ENCODE measurements at places on chromosomes 5 and 9. TPM values are rescaled to one million over a fixed set of nuclear protein-coding genes. Genes with fewer than 3 reads are reported as not detected.

DNA sequence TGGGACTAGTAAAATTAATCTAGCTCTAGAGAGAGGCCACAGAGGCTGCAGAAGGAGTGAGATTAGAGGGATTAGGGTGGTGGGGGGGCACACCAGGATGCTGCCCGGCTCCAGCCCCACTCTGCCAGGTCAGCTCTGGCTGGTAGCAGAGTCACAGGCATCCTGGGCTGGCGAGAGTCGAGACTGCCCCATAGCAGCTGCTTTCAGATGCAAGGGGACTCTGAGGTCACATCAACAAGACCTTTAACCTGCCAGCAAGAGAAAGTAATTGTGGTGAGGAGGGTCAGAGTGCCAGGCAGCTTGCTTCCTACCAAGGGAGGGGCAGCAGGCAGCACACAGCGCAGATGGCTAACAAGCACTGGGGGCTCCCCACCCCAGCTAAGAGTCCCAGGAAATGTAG lies 7.5 kb downstream of the EPB41L4B start:
- no peak for DNase-seq

GRCh38 chr5:172855597-172856292 lies 21.7 kb downstream of the ERGIC1 start:
- no peak for DNase-seq

- DNase-seq: no peak
Observed at GRCh38 chr5:120240706-120241105, 223.4 kb upstream of the PRR16 start.

DNA sequence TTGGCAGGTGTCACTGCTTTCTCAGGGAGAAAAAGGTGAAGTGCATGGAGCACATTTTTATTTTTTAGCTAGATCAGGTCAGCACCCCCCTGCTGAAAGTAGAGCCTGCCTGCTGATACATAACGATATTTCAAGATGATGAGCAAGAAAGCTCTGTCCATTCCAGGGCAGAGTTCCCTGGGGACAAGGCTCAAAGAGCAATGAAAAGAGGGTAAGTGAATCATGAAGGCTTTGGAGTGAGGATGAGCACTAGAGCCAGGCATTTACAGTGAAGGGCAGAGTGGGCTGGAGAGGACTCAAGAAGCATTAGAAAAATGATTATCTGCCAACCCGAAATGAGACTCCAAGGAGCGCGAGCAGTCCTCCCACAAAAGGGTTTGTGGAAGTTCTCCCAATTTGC lies 345.7 kb downstream of the TLE4 start:
- DNase-seq: no peak

The FBP2 gene
- not detected for total RNA-seq

The HNRNPH1 gene
- total RNA-seq: 840 TPM

The ADAMTS19 gene
- not detected for total RNA-seq

DNA sequence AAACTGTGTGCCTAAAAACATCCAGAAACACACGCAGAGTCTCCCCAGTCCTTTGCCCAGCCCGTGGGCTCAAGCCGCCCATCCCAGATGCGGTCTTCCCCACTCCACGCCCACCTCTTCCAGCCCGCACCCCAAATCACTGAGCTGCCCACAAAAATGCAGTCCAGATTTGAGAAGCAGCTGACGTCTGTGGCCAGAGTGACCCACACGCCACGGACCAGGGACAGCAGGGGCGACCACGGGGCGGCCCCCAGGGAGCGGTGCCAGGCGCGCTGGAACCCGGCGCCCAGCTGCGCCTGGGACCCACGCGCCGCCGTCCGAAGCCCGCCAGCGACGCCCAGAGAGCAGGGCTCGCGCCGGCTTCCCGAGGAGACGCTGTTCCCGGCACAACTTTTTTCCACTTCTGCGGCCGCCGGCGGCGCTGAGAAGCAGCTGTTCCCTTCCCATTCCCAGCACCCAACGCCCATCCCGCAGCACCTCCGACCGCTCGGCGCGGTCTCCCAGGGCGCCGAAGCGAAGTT lies 674 bp downstream of the LHFPL2 start:
- no peak for DNase-seq

- DNase-seq: no peak
Observed at GRCh38 chr5:57727591-57727990, 245.0 kb upstream of the ACTBL2 start.

DNA sequence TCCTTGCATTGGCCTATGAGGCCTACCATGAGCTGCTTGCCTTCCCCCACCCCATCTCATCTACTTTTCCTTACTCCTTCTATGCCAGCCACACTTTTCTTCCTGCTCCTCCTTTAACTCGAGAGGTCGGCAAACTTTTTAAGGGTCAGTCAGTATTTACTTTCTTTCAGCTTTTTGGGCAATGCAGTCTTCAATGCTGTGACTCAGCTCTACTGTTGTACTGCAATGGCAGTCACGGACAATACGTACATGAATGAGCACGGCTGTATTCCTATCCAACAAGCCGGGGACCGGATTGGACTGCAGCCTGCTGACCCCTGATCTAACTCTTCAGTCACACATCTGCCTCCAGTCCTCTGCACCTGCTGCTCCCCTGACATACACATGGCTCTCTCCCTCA lies 602 bp upstream of the ACTL7A start:
- DNase-seq: no peak

DNA sequence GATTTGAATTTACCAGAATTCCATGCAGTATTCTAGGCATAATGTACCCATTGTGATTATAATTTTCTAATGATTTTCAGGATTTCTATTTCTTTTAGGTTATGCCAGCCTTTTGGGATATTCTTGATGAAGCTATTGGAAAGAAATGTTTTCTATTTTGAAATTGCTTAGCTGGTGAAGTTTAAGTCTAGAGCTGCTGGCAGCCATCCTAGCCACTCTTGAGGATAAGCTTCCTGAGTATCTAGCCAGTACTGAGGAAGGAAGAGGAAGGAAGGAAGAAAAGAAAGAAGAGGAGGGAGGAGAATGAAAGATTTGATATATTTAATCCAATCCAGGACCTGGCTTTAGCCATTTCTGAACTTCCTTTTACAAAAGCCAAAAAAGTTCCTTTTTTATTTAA lies 142.1 kb upstream of the DAB2 start:
- DNase-seq: no peak

- DNase-seq: no peak
Observed at GRCh38 chr5:99054972-99055371, 126.2 kb upstream of the CHD1 start.

DNA sequence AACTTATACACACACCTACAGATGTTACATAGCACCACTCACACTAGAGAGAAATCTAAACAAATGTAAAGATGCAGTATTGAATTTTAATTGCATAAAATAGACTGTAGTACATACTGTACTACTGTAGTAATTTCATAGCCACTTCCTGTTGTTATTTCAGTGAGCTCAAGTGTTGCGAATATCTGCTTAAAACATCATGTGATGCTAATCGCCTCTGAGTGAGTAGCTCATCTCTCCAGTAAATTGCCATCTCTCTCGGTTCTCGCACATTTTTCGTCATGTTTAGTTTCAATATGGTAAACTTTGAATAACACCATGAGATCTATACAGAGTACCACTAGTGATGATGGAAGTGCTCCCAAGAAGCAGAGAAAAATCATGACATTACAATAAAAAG lies 22.0 kb upstream of the ARHGEF28 start:
- no peak for DNase-seq

DNA sequence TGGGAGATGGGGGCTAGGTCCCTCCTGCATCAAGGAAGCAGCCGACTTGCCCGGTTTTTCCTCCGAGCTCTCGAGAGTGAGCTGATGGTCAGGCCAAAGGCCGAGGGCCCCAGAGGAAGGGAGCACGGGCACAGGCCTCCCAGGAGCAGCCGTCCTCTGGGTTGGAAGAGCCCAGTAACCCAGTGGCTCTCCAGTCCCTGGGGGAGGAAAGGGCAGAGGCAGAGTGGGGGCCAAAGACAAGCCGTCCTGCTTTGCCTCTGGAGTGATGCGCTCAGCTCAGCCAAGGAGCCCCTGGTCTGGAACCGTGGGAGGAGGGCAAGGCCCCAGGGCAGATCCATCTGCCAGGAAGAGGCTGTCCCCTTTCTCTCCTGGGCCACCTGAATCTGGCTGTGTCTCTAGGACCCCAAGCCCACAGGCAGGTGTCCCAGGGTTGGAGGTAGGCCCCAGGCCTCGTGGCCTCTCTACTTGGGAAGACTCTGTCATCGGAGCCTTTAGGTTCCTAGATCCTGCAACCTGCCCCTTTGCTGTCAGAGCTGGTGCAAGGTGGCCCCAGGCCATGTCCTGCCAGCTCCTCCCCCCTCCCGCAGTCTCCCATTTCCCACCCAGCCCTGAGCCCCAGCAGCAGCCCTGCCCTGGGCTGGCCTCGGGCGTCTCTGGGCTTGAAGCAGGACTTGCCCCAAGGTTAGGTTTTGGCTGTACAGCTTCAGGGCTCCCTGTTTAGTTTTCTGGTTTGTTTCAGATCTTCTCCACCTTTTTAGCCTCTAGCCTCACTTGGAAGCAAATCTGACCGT lies 224.1 kb downstream of the CACNA1B start:
- DNase-seq: peak; percentile 51

The MARCHF11 gene
- not detected for total RNA-seq

GRCh38 chr9:133059623-133060022 lies 2.2 kb upstream of the CEL start:
- DNase-seq: no peak

The PDGFRB gene
- total RNA-seq: 66.8 TPM

GRCh38 chr9:136546697-136547501 lies 1.1 kb upstream of the NOTCH1 start:
- no peak for DNase-seq

GRCh38 chr5:110255194-110255593 lies 471.3 kb downstream of the TMEM232 start:
- DNase-seq: no peak

GRCh38 chr5:174491265-174491664 lies 233.1 kb upstream of the MSX2 start:
- no peak for DNase-seq

The CA9 gene
- not detected for total RNA-seq

GRCh38 chr5:95835682-95836385 lies 13.3 kb upstream of the GLRX start:
- peak; percentile 81 for DNase-seq

The BNC2 gene
- total RNA-seq: 0.52 TPM

- DNase-seq: no peak
Observed at GRCh38 chr9:76987594-76988200, 31.8 kb upstream of the FOXB2 start.

The IL5 gene
- total RNA-seq: not detected

DNA sequence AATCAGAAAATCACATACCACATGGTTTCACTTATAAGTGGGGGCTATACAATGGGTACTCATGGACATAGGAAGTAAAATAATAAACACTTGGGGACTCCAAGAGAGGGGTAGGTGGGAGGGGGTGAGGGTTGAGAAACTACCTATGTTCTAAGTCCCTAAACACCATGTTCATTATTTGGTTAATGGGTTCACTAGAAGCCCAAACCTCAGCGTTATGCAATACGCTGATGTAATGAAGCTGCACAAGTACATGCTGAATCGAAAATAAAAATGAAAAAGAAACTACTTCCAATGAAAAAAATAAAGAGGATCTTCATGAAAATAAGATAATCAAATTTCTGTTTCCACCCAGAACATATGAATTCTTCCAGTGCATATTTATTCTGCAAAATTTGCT lies 208.5 kb downstream of the TMEM161B start:
- DNase-seq: no peak

- DNase-seq: no peak
Observed at GRCh38 chr9:91214086-91214485, 147.6 kb downstream of the AUH start.

DNA sequence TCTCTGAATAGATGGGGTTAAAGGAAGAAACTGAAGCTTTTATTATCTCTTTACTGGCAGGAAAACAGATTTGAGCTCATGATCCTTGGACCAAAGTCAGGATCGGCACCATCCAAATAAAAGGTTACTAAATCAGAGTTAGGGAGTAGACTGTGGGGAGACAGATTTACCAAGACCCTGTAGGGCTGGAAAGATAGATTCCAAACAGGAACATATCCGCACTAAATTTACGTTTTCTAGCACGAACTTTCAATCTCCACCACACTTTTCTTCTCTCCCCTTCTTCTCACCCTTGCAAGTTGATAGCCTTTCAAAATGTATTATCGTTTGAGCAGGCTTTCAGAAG lies 120.0 kb upstream of the HMHB1 start:
- no peak for DNase-seq

Measured in spleen (tissue), 13 donors.